Naive thymus-derived CD8-positive, alpha-beta T cell (primary cell): ENCODE measurements at places on chromosomes 3 and 15. TPM values are rescaled to one million over a fixed set of nuclear protein-coding genes. Genes with fewer than 3 reads are reported as not detected.

GRCh38 chr3:64828276-64828675 is 140.5 kb upstream of the ADAMTS9 start:
- H3K36me3 ChIP-seq, result no peaks in the 10 kb centered on the region
- DNase-seq, result no peak
- H3K27me3 ChIP-seq, result no peaks in the 10 kb centered on the region
- H3K4me1 ChIP-seq, result no peaks in the 10 kb centered on the region

GRCh38 chr15:92612891-92613290 is 42.7 kb downstream of the FAM174B start:
- peaks cover 3% of the 10 kb centered on the region for H3K27me3 ChIP-seq
- no peaks in the 10 kb centered on the region for H3K4me1 ChIP-seq
- H3K4me3 ChIP-seq, result no peak overlapping the region
- H3K36me3 ChIP-seq, result no peaks in the 10 kb centered on the region

- H3K27ac ChIP-seq, result no peak overlapping the region
- H3K36me3 ChIP-seq, result no peaks in the 10 kb centered on the region
- H3K27me3 ChIP-seq, result peaks cover 4% of the 10 kb centered on the region
- peaks cover 12% of the 10 kb centered on the region for H3K4me1 ChIP-seq
- no peak for DNase-seq
Measured at GRCh38 chr3:23646184-23646920, 159.4 kb upstream of the UBE2E1 start.

DNA sequence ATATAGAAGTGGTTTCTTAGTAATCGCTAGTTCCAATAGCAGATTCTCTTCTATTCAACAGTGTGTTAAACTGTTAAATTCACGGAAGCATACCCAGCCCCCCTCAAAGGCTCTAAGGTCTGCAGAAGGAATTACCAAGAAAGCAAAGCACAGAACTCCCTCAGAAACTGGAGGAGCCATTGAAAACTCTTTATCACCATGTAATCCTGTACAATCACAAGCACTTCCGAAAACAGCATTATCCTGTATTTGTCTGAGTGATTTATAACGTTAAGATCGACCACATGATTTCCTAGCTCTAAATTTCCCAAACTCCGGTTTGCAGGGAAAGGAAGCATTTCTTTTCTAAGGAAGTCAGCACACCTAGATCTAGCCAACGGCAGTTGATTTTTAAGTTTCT is 20.0 kb downstream of the MYO1E start:
- no peaks in the 10 kb centered on the region for H3K27me3 ChIP-seq
- no peak overlapping the region for H3K27ac ChIP-seq
- DNase-seq, result no peak
- H3K36me3 ChIP-seq, result no peaks in the 10 kb centered on the region

DNA sequence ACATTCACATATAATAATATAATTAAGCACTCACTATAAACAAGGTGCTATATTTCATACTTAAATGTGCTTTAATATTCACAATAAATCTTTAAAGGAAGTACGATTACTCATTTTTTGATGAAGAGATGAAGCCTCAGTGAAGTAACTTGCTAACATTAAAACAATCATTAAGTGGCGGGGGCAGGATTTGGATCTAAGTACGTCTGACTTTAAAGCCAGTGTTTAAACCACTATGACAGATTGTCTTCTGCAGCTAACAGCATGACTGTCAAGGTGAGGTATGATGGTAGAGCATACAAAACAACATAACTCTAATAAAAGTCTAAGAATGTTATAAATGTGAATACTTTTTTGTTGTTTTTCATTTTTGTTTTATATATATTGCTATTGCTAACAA is 862.1 kb downstream of the ROBO1 start:
- no peaks in the 10 kb centered on the region for H3K27me3 ChIP-seq
- no peaks in the 10 kb centered on the region for H3K4me1 ChIP-seq
- DNase-seq, result no peak
- no peak overlapping the region for H3K4me3 ChIP-seq
- H3K27ac ChIP-seq, result no peak overlapping the region

DNA sequence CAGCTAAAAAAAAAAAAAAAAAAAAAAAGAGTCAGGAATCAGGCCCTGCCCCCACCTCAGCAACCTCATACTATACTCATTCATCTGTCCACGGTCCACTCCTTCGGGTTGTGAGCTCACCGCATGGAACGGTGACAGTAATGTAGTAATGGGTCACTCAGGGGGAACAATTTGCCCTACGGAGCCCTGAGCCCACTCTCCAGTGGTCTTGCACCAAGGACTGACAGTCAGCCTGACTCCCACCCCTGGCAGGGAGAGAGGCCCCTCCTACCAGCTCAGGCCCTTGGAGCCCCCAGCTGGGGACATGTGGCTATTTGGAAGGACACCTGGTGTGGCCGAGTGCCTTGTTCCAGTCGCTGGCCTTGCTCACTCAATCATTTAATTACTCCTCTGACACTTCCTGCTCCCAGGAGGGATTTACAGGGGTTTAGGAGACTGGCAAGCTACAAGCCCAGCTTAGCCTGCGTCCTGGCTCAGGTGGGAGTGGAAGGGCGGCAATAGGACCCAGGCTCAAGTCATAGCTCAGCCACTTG is 19.9 kb upstream of the CACNA2D2 start:
- DNase-seq, result no peak
- H3K4me1 ChIP-seq, result peaks cover 7% of the 10 kb centered on the region
- H3K4me3 ChIP-seq, result no peak overlapping the region
- H3K36me3 ChIP-seq, result no peaks in the 10 kb centered on the region
- no peak overlapping the region for H3K27ac ChIP-seq
- H3K27me3 ChIP-seq, result no peaks in the 10 kb centered on the region

GRCh38 chr15:36907295-36907694 is 193.1 kb downstream of the MEIS2 start:
- H3K36me3 ChIP-seq, result no peaks in the 10 kb centered on the region
- peaks cover 11% of the 10 kb centered on the region for H3K27me3 ChIP-seq
- DNase-seq, result no peak

- H3K27ac ChIP-seq, result peak overlapping the region; percentile 32
- H3K27me3 ChIP-seq, result no peaks in the 10 kb centered on the region
- no peak for DNase-seq
- H3K4me1 ChIP-seq, result peaks cover 55% of the 10 kb centered on the region
- H3K4me3 ChIP-seq, result no peak overlapping the region
- no peaks in the 10 kb centered on the region for H3K36me3 ChIP-seq
Measured at GRCh38 chr3:160540551-160540950, 24.8 kb downstream of the KPNA4 start.

DNA sequence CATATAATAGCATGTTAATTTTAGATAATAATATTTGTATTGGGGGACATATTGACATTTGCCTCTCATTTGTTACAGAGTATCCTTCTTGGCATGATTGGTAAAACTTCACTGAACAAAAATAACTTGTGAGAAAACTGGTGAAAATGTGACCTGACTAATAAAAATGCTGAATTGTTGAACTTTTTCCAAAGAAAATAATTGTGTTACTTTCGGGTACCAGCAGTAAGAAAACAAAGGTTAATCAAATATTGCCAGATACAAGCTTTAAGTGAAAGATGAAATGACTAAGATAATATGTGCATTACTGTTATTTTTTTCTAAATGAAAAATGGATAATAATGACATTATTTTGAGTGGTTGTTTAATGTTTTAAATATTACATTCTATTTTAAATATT is 15.2 kb downstream of the SLC12A1 start:
- no peak overlapping the region for H3K4me3 ChIP-seq
- H3K27ac ChIP-seq, result no peak overlapping the region
- peaks cover 5% of the 10 kb centered on the region for H3K27me3 ChIP-seq
- no peaks in the 10 kb centered on the region for H3K36me3 ChIP-seq
- DNase-seq, result no peak

- peaks cover 13% of the 10 kb centered on the region for H3K4me1 ChIP-seq
- no peaks in the 10 kb centered on the region for H3K27me3 ChIP-seq
- no peaks in the 10 kb centered on the region for H3K36me3 ChIP-seq
Measured at GRCh38 chr3:52006017-52006819, 10.5 kb upstream of the RPL29 start.

GRCh38 chr3:167929968-167930367 is 165.8 kb downstream of the GOLIM4 start:
- no peaks in the 10 kb centered on the region for H3K4me1 ChIP-seq
- H3K36me3 ChIP-seq, result no peaks in the 10 kb centered on the region
- no peak overlapping the region for H3K27ac ChIP-seq
- no peaks in the 10 kb centered on the region for H3K27me3 ChIP-seq
- DNase-seq, result no peak
- H3K4me3 ChIP-seq, result no peak overlapping the region

Gene DZIP1L
- polyA plus RNA-seq, result not detected

DNA sequence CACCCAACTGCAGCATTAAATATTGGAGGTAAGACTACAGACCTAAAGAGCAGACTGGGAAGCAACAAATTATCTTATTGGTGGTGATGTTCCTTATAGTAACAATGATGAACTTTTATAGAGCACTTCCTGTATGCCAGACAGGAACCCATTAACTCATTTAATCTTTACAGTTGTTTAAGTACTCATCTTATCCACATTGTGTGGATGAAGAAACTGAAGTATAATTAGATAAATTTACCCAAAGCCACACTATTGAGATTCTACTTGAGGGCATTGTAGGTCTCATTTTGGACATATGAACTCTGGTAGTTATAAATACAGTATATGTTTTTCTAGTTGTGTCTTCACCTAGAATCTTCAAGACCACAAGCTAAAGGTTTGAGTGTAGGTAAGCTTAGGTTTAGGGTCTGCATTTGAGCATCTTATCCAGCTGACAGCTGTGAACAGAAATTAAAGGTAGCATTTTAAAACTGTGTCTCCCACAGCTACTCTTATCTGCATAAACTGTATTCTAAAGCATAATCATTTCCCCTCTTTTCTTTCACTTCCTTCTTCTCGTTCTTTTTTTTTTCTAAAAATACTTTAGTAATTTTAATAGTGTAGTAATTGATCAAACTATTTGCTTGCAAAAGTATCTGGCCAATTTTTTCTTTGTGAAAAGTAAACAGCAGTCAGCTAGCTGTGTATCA is 138.2 kb downstream of the UBE2E2 start:
- H3K36me3 ChIP-seq, result no peaks in the 10 kb centered on the region
- no peak for DNase-seq
- H3K4me1 ChIP-seq, result peaks cover 9% of the 10 kb centered on the region
- no peaks in the 10 kb centered on the region for H3K27me3 ChIP-seq
- no peak overlapping the region for H3K4me3 ChIP-seq

DNA sequence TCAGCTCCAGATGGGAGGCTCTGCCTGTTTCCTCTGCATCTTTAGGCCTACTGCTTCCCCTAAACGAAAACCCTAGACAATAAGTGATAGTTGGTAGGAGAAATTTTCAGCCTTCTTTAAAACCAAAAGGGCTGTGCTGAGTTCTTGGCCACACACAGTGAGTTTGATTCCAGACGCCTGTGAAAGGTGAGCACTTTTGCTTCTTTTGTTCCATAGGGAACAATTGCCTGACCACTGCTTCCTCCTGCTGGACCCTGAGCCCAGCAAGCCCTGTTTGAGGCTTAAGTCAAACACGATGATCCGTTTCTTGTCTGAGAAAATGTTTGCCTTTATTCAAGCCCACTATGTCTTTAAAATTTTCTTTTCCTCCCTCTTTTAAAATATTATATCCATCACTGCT is 493.9 kb downstream of the ZIC1 start:
- no peak overlapping the region for H3K4me3 ChIP-seq
- H3K4me1 ChIP-seq, result no peaks in the 10 kb centered on the region
- DNase-seq, result no peak
- no peaks in the 10 kb centered on the region for H3K27me3 ChIP-seq
- H3K36me3 ChIP-seq, result no peaks in the 10 kb centered on the region

DNA sequence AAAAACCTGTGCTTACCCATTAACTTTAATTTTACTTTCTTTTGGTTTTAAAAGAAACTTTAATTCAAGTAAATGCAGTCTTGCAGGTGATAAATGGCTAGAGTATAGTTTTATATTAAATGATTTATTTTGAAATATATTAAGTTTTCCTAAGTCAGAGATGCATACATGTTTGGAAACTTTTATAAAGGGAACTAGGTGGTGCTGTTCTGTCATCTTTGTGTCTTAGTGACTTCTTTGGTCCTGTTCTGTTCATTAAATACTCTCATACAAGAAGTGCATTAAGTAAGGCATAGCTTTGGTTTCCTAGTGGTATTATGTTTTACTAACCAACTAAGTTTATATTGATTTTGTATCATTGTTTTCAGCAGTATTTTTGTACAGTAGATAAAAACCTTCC is 15.6 kb downstream of the CADM2 start:
- no peak for DNase-seq
- H3K4me1 ChIP-seq, result no peaks in the 10 kb centered on the region
- H3K27me3 ChIP-seq, result no peaks in the 10 kb centered on the region
- H3K27ac ChIP-seq, result no peak overlapping the region

Gene PPARG
- polyA plus RNA-seq, result not detected

GRCh38 chr15:69802432-69802831 is 295.3 kb downstream of the TLE3 start:
- H3K4me3 ChIP-seq, result no peak overlapping the region
- peaks cover 5% of the 10 kb centered on the region for H3K27me3 ChIP-seq
- H3K4me1 ChIP-seq, result peaks cover 15% of the 10 kb centered on the region
- no peaks in the 10 kb centered on the region for H3K36me3 ChIP-seq
- no peak for DNase-seq

- H3K27me3 ChIP-seq, result no peaks in the 10 kb centered on the region
- no peak overlapping the region for H3K4me3 ChIP-seq
- DNase-seq, result no peak
- no peaks in the 10 kb centered on the region for H3K36me3 ChIP-seq
- no peak overlapping the region for H3K27ac ChIP-seq
- H3K4me1 ChIP-seq, result no peaks in the 10 kb centered on the region
Measured at GRCh38 chr3:65485826-65486469, 552.8 kb downstream of the MAGI1 start.

Gene ADAMTS9
- not detected for polyA plus RNA-seq

DNA sequence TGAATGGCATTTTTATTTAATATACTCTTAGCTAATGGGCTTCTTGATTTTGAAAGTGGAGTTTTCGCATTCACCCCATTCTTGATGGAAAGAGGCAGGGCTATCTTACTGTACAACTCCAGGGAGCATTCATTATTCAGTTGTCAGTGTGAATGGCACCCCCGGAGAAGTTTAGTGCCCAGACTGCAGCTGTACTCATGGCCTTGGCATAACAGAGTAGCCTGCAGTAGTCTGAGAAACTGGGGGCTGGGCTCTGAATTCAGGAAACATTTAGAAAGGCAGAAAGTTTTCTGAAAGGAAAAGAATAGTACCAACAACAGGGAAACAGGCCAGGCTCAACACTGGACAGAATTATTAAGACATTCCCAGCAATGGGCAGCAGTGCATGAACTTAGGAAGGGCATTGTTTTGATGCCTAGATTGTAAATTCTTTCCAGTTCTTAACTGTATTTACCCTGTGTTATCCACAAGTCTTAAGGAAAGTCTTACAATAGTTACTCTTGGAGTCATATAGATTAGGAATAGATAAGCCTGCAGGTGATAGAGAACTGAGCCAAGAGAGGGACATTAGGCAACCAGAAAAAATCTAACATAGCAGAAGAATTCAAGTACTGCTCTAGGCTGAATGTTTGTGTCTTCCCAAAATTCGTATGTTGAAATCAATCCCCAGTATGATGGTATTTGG is 44.4 kb downstream of the TIPARP start:
- H3K27me3 ChIP-seq, result no peaks in the 10 kb centered on the region
- no peak for DNase-seq
- no peaks in the 10 kb centered on the region for H3K4me1 ChIP-seq
- peaks cover 2% of the 10 kb centered on the region for H3K36me3 ChIP-seq
- H3K4me3 ChIP-seq, result no peak overlapping the region

Gene ARGFX
- not detected for polyA plus RNA-seq

GRCh38 chr3:85977615-85978338 is 1013.2 kb downstream of the VGLL3 start:
- no peaks in the 10 kb centered on the region for H3K27me3 ChIP-seq
- H3K4me3 ChIP-seq, result no peak overlapping the region
- no peaks in the 10 kb centered on the region for H3K36me3 ChIP-seq
- no peak overlapping the region for H3K27ac ChIP-seq
- no peaks in the 10 kb centered on the region for H3K4me1 ChIP-seq
- DNase-seq, result no peak
